ENCODE measurements at places on chromosomes 2 and 18.

DNA sequence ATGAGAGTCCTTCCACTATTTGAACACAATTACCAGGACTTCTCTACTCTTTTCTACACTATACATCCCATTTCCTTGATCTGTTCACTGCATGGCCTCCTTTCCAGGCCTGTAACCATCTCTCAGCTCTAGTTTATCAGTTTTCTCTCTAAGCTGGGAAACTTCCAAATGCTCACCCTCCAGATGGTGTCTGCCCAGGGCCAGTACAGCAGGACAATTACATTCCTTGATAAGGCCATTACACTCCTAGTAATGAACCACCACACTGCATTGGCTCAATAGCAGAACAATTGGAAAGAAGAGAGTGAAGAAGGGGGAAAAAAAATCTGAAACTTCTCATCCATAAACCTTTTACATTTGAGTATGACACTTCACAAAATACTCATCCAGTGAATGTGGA lies 359.1 kb downstream of the ALK start:
- peak; percentile 43 for DNase-seq

GRCh38 chr2:173357346-173357745 lies 2.7 kb downstream of the CDCA7 start:
- no peak for DNase-seq

GRCh38 chr2:23050388-23050787 lies 334.6 kb upstream of the KLHL29 start:
- no peak for DNase-seq

- no peak for DNase-seq
These were observed 25.8 kb downstream of the GCKR start for GRCh38 chr2:27522400-27522945.

GRCh38 chr18:77668219-77668618 lies 418.6 kb downstream of the GALR1 start:
- no peak for DNase-seq

DNA sequence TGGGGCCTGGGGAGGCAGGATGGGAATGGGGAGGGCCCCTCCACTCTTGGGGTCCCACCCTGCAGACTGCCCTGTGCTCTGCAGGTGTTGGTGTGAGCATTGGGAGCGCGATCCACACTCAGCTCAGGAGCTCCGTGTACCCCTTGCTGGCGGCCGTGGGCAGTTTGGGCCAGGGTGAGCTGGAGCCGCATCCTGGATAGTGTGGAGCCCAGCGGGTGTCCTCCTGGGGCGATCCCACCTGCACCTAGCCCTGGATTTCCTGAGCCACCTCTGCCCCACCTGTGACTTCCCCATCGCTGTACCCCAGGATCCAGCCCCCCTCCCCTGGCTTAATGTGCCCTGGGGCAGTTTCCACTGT lies 2.6 kb downstream of the PROM2 start:
- DNase-seq = no peak

DNA sequence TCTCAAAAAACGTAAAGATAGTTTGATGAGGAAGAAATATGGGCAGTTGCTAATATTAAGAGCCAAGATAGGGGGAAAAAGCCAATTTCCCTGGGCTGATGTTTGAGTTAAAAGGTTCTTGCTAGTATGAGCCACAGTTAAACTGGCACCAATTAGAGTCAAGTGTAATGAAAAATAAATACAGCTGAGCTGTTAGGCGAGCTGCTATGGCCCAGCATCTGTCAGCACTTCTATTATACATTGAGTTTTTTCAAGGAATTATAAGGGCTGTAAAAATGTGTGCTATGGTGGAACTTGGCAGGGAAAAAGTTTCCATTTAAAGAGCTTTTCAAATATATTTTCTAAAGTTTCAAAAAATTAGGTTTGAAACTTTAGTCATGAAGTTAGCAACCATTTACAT lies 279.6 kb downstream of the CYRIA start:
- no peak for DNase-seq

- no peak for DNase-seq
These were observed 19.3 kb upstream of the SPP2 start for GRCh38 chr2:234031207-234031606.

DNA sequence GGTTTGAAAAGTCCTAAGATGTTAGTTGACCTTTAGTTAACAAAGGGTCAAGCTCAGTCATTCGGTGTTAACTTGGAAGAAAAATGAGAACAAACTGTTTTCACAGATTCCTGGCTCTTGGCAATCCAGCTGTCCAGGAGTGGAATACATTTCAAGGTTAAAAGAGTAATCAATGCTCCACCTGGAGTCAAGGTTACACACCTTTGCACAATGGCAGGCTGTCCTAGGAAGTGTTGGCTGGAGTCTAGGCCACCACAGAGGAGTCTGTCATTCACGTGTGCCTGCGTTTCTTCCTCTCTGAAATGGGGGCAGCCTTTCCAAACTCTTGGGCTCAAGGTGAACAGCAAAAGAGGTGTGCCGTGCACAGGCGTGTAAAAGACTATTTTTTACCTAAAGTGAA lies 6.3 kb upstream of the ID2 start:
- no peak for DNase-seq

GRCh38 chr2:40037303-40037702 lies 258.2 kb upstream of the THUMPD2 start:
- DNase-seq = no peak

DNA sequence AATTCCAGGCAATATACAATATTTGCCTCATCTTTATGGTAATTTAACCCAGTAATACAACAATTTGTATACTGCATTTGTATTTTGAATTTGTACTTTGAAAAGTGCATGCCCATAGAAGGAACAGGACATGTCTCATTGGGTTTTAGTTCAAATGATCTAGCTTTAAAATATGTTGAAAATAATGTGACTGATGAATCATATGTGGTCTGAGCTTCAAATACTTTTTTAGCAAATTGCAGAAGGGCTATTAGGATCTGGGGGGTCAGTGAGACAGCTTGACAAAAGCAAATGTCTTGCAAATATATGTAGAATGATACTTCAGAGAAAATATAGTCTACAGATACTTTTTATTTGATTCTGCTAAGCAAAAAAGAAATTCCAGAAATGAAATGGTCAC lies 248.9 kb downstream of the DCC start:
- no peak for DNase-seq

- no peak for DNase-seq
These were observed 52.9 kb upstream of the ACKR3 start for GRCh38 chr2:236516708-236517107.

GRCh38 chr2:233844064-233844807 lies 10.1 kb downstream of the HJURP start:
- DNase-seq = no peak

DNA sequence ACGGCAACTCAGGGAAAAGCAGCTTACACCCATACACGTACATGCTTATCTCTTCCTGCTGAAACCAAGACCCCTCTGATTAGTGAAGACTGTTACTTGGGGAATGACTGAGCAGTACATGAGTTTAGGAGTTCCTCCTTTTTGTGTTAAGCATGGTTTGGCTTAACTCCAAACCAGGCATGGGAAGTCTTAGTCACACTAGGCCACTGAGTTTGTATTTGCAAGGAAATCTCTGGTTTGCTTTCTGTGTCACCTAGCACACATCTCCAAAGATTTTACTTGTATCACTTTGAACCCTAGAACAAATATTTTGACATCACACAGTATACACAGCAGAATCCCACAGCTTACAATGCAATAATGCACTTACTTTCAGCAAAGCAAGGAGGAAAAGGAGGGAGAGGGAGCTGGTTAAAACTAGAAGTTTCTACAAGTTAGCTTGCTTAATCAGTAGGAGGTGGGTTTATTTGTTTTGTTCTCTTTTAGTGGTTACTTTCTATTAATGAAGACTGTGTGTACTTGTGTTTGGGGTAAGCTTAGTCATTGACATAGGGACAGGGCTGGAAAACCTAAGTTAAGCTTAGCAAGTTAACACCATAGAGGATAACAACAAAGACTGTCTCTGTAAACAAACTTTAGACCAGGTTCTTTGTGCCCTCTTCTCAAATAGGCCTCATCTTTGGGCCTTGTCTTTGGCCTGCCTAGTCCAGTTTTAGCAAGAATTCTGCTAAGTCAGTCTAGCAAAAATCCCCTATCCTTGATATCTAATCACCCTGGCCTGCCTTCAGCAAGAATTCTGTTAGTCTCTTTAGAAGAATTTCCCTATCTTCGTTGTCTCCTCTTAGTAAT lies 219.4 kb downstream of the MREG start:
- peak; percentile 97 for DNase-seq

DNA sequence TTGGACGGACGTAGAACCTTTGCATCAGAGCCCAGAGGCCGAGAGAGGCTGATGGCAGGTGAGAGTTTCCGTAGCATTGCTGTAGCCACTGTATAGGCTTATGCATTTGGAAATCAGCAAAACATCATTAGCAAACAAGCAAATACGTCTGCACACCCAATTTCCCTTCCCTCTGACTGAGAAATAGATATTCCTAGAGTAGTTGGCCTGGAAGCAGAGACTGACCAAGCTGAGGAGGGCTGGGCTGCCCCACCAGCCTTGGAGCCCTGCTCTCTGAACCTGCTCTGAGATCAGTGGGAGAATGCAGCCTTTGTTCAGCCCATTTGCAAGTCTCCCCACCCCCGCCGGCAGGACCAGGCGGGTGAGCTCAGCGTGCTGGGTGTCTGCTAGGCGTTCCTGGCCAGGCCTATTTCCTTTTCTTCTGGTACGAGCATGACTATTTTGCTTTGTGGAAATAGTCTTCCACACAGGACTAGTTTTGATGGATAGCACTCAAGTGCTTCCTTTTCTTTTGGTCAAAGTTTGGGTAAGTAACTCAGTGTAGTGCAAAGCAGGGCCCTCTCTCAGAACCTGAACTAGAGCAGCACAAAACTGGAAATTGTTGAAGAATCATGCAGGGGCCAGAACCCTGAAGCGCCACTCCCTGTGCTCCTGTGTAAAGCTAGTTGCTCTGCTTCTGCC lies 21.9 kb upstream of the RNF149 start:
- DNase-seq = peak; percentile 35

DNA sequence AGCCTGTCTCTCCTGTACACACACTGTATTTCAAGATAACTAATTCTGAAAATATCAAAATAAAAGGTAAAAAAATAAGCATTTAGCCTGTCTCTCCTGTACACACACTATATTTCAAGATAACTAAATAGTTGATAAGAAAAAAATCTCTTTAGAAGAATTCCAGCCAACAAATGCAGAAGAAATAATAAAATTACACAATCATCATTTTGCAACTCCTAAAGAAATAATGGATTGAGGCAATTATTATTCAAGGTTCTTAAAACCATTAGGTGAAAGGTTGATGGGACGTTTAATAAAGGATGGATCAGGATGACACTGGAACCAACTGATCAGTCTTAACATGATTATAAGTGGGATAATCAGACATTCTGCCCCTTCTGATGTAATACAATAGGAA lies 148.0 kb upstream of the FN1 start:
- DNase-seq = no peak

DNA sequence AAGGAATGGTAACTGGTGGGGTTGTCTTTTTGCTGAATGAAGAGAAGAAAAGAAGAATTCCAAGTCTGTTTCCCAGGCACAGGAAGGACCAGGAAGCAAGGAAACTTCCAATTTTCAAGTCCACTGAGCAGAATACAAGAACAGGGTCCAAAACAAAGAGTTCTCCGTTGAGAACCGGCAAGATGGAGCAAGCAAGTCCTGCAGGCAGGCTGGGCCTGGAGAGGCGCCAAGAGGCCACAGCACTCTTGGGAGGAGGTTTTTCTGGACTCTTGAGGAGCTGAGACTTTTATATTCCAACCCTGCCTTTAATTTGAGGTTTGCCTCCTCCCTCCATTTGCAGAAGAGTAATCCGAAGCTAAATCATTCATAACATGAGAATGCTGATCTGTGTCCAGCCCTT lies 224.5 kb downstream of the IKZF2 start:
- DNase-seq = no peak

DNA sequence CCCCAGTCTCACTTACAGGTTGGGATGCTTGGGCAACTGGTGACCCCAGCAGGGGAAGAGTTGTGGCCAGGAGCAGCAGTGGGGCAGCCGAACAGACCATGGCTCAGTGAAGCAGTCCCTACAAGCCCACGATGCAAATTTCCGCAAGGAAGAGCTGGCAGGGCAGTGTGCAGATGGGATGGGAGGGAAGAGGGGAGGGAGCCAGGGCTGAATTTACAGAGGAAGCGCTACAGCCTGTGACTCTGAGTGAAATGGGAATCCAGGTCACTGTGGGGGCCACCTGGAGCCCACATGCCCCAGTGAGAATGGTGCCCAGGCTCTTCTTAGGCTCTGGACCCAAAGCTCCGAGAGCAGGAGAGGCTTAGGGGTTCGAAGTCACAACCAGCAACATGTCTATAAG lies 27.0 kb upstream of the SELENOI start:
- DNase-seq = no peak

- peak; percentile 85 for DNase-seq
These were observed 29.0 kb downstream of the LAMA3 start for GRCh38 chr18:23718243-23718720.

- DNase-seq = no peak
These were observed 59.4 kb downstream of the OSR1 start for GRCh38 chr2:19299032-19299431.

- DNase-seq = peak; percentile 93
These were observed 116.0 kb downstream of the PLA2R1 start for GRCh38 chr2:159946326-159946999.

GRCh38 chr2:29247336-29247914 lies 132.2 kb downstream of the CLIP4 start:
- no peak for DNase-seq

DNA sequence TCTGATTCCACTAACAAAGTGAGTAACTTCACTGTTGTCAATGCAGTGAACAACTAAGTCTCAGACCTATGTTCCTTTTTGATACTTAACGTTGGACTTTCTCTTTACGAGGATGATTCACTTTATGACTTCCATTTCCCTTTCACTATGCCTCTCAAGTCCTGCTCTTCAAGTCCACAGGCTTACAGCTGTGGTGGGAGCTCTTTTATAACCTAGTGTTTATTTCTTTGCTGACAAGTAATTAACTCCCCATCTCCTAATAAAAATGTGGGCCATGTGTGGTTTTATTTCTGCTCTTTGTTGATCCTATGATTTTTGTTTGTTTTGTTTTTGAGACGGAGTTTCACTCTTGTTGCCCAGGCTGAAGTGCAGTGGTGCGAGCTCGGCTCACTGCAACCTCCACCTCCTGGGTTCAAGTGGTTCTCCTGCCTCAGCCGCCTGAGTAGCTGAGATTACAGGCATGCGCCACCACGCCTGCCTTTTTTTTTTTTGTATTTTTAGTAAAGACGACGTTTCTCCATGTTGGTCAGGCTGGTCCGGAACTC lies 142.1 kb downstream of the USP34 start:
- DNase-seq = no peak

- DNase-seq = peak; percentile 75
These were observed 116.7 kb upstream of the MGAT5 start for GRCh38 chr2:134137182-134137611.
